ENCODE measurements at places on chromosomes 3 and 15. TPM values are rescaled to one million over a fixed set of nuclear protein-coding genes. Genes with fewer than 3 reads are reported as not detected.
A peak's percentile ranks its signal among the peaks of the same experiment; 100 is the strongest.

DNA sequence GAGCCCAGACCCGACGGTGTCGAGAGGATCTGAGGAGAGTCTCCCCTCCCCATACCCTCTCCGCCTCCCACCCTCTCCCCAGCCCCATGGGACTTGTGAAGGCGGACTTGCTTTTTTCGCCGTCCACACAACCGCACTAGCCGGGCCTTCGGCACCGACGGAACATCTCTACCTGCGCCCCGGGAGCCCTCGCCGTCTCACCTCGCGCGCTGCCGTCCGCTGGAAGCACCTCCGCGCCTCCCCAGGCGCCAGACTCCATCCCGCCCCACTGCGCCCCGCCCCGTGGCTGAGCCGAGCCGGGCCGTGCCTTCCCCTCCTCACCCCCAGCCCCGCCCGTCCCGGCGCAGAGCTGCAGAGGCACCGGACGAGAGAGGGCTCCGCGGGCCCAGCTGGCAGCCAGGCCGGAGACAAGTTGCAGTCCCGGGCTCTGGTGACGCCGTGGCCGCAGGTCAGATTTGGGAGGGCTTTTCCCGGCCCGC is at the start of the genes DUOX1 and DUOXA1:
TSS of gene DUOX1 (plus strand) at position 344 of the 479 bp plus-strand sequence. CDS start 1,973 bp downstream, outside the sequence.
TSS of gene DUOXA1 (minus strand) at position 229 of the 479 bp plus-strand sequence. CDS start 6,865 bp downstream, outside the sequence.
- DNase-seq, result peak; percentile 29

DNA sequence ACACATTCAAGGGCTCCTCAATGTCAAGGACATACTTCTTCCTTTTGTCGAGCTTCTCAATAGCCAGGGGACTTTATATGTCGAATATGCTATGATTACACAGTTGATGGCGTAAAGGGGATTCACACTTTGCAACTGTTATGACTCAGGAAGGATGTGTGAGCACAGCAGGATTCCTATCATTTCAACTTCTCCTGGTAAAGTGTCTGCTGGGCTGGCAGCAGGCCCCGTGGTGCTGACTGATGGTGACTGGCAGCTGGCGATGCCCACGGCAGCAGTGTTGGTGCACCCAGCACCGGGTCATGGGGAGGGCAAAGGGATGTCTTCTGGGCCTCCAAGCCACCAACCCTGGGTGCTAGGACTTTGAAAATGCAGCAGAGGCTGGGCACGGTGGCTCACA is 44.8 kb upstream of the GNB5 start:
- DNase-seq, result no peak

GRCh38 chr3:30169487-30169886 is 436.9 kb upstream of the TGFBR2 start:
- no peak for DNase-seq

DNA sequence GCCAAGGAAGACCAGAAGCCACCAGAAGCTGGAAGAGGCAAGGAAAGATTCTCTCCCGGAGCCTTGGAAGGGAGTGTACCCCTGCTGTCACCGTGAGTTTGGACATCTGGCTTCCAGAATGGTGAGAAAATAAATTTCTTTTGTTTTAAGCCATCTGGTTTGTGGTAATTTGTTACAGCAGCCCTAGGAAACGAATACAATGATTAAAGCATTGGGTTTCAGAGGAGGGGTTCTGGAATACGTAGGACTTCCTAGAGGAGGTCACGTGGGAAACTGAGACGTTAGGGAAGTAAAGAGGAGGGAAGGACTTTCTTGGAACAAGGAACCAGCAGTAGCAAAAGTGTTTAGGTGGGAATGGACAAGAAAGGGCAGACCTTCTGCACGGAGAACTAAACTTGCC is 377.7 kb downstream of the IL20RB start:
- DNase-seq, result no peak

DNA sequence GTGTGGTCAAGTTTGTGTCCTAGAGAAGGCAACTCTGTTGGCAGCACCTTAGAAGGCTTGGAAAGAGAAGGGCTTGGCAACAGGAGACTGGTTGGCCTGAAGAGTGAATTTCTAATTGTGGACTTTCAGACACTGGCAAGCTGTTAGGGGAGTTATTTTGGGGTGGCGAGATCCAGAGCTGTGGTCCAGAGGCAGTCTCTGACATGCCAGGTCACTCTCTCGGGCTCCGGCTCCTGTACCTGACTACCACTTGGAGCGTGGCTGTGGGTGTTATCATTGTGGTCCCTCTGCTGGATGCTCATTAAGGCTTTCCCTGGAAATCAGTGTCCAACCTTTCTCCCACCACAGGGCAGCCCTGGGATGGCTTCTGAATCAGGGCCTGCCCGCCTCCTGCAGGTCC is 209.0 kb downstream of the SLCO3A1 start:
- DNase-seq, result no peak

DNA sequence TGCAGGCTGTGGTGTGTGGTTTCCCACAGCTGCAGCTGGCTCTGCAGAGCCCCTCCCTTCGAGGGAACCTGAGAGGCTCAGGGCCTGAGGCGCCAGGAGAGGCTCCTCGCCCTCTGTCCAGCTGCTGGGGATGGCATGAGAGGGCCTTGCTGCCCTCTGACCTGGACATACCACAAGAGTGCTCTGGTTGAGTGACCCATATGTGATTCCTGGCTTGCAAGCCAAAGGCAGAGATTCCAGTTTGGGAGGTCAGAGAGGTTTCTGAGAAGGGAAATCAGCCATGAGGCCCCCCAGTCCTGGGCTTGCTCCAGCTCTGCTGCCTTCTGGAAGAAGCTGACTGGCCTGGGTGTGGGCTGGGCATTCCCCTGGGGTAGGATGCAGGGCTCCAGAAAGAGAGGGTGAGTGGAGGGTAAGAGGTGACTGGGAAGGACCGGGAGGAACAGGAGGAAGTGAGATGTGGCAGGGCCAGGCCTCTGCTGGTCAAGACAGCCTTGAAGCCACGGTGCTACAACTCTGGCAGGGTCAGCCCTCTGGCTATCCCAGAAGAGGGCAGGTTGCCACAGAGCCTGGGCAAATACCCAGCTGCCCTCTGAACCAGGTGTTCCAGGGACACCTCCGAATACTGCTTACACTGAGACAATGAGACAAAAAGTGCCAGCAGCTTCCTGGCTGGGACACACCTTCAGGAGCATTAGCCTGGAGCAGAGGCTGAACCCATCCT is 16.0 kb upstream of the SRP14 start:
- no peak for DNase-seq

DNA sequence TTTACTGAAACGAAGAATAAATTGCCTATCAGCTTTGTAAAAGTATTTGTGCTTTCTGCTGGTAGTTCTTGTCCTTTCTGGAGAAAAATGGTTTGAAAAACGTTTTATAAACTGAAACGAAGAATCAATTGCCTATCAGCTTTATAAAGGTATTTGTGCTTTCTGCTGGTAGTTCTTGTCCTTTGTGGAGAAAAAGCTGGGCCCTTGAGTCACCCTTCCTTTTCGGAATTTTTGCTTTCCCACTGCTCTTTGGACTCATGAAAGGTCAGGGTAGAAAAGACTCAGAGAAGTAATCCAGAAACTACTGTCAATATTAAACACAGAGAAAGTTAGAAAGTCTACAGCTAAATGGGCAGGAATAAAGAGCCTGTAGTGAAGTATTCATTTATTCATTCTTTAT is 72.8 kb downstream of the EOMES start:
- no peak for DNase-seq

DNA sequence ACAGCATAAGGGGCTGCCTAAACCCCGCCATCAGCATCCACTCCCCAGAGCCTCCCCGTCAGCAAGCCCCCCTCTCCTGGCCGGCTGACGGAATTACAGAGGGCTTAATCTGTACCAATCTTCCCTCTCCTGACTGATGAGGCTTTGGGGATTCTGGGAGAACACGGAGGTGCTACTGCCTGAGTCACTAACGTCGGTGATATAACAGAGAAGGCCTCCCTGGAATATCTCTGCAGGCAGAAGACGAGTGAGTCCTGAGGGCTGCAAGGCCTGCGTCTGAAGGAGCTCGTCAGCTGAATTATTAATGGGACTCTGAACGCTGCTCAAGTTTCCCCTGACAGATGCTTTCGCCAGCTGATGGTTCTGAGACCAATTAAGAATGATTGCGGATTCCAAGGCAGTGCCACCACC is 147.7 kb downstream of the XXYLT1 start:
- DNase-seq, result no peak

GRCh38 chr15:75201616-75202250 is at the start of gene C15orf39:
Gene C15orf39, plus strand, starts transcription at chr15:75201882. Its CDS starts 4,167 bp downstream, at chr15:75206049.
- DNase-seq, result peak; percentile 81

DNA sequence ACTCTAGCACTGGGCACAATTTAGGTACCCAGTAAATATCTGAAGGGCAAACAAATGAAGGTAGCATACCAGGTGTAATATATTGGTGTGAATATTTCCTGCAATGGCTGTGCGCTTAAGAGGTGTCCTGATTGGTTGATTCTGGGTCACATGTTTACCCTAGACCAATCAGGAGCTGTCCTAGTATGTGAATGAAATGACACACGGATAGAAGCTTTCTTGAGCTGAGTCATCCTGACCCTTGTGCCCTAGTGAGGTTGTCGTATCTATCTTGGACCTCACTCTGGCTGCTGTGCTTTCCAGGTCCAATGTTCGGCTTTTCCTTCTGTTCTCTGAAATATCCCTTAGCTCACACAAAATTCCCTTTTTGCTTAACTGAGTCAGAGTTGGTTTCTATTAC is 58.1 kb upstream of the FOXP1 start:
- no peak for DNase-seq

DNA sequence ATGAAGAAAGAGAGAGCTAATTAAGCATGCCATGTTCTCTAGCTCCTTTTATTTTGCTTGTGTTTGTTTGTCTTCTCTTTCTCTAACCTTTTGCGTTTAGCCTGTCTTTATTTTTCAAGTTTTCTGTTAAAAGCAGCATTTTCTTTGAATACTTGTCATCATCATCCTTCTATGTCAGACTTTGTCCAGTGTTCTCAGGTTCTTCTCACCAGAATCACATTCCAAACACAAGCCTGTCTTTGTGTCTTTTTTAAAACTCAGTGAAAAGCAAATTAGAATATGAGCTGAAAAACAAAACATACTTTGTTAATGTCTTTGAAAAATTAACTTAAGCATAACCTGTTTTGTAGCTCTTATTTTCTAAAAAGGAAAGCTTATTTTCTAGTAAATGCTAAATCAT is 62.4 kb downstream of the LEKR1 start:
- DNase-seq, result no peak

DNA sequence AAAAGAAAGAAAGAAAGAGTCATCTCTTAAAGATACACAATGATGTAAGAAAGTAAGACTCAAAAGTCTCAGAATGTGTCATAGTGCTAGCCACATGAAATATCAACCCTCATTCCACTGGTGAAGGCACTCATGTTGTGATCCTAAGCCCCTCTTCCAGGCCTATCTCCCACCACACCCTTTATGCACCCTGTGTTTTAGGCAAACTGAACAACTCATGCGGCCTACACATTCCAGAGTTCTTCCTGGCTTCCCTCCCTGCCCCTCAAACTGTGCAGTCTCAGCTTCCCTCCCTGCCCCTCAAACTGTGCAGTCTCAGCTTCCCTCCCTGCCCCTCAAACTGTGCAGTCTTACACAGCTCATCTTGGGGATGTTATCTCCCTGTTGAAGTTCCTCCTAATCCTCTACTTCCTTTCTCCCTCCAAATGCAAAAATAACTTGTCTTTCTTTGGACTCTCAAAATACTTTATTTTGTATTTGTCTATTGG is 69.0 kb upstream of the FNDC3B start:
- no peak for DNase-seq

DNA sequence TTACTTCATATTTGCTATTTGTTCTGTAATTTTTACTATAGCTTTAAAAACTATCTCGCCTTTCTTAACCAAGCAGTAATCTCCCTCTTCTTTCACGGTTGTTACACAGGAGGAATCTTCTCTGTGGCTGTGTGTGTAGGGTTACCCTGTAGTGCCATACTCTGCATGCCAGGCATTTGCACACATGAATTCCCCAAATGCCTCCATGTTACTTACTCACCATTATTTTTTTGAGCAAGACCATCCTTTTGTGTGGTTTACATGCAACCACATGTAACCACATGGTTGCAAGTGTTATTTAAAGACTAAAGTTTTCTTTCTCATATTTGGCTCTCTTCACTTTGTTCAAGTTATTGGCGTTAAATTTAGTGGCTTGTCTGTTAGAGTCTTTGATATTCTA is 45.5 kb downstream of the HPS3 start:
- DNase-seq, result no peak

DNA sequence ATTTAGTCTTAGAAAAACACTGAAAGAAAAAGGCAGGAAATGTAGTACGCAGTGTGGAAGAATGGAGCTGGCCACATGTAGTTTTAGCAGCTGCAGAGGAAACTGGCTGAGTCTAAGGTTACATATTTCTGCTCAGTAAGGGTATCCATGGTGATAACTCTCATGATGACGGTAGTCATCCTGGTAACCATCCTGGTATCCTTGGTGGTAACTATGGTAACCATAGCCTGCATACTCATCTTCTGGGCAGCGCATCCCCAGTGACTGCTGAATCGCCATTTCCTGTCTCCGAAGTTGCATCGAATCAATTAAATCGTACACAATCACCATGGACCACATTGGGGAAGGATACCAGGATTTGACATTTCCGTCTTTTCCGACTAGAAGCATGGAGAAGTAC is 35.7 kb downstream of the CCDC80 start:
- DNase-seq, result peak; percentile 29

- DNase-seq, result no peak
Measured at GRCh38 chr3:125050488-125051090, 5.2 kb downstream of the HEG1 start.

- peak; percentile 31 for DNase-seq
Measured at GRCh38 chr3:15636028-15636709, 34.6 kb downstream of the BTD start.

DNA sequence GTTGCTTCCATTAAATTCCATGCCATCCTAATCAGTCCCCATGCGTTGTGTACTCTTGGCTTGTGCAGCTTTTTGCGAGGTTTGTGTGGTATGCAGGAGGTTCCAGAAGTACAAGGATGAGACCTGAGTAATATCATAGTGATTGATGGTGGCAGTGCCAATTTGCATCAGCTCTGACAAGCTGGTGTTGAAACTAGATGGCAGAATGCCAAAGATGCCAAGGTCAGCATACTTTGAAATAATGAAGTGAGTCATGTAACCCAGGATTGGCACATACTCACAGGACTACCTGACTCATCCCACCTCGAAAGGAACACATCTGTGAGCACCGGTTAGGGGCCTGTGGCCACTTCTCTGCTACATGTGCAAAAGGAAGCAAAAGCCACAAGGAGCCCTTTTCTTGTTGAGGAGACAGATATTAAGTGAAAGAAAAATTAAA is 14.3 kb downstream of the KAT2B start:
- no peak for DNase-seq

- no peak for DNase-seq
Measured at GRCh38 chr3:53113293-53114010, 16.8 kb downstream of the RFT1 start.

ATXN7 gene
- total RNA-seq, result 21.0 TPM

CCR5 gene
- total RNA-seq, result not detected

HESX1 gene
- total RNA-seq, result 1.6 TPM

TMC3 gene
- not detected for total RNA-seq

KNL1 gene
- 9.5 TPM for total RNA-seq

ADGRG7 gene
- total RNA-seq, result not detected

GBE1 gene
- total RNA-seq, result 15.6 TPM

GABRR3 gene
- total RNA-seq, result not detected

PFN2 gene
- total RNA-seq, result 102 TPM

ARNT2 gene
- 0.87 TPM for total RNA-seq

RRP9 gene
- 20.6 TPM for total RNA-seq

FGF12 gene
- 19.1 TPM for total RNA-seq

All from endothelial cell (in vitro differentiated cells).